Stimulated activated CD8-positive, alpha-beta memory T cell treated with anti-CD3 and anti-CD28 coated beads, Interleukin-15, amount 100 ng/mL, for 24 hours (primary cell): ENCODE measurements at places on chromosomes 11 and 22.

- peak; percentile 31 for DNase-seq
Observed at GRCh38 chr22:50016988-50017700, 4.6 kb upstream of the IL17REL start.

DNA sequence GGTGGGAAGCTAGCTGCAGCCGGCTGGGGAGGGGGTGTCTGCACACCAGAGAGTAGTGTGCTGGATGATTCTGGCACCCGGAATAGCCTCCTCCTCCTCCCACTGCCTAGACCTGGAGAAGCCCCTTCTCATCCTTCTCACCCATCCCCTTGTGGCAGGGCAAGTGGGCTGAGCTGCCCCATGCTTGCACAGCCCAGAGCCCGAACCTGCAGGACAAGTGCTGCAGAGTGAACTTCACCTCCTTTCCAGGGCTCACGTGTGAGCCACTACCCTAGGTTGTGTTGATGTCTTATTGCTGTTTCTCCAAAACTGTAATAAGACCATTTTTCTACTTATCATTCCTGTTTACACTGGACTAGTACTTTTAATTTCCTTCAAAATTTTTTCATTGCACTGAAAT lies 56.1 kb upstream of the GLYATL1B start:
- DNase-seq, result no peak

GRCh38 chr11:115739146-115739545 lies 234.9 kb upstream of the CADM1 start:
- DNase-seq, result no peak

GRCh38 chr11:43021466-43021865 lies 290.3 kb upstream of the API5 start:
- no peak for DNase-seq

- DNase-seq, result no peak
Observed at GRCh38 chr11:85310479-85310878, 316.7 kb downstream of the DLG2 start.

GRCh38 chr22:45731798-45732495 lies 60.3 kb downstream of the ATXN10 start:
- no peak for DNase-seq

DNA sequence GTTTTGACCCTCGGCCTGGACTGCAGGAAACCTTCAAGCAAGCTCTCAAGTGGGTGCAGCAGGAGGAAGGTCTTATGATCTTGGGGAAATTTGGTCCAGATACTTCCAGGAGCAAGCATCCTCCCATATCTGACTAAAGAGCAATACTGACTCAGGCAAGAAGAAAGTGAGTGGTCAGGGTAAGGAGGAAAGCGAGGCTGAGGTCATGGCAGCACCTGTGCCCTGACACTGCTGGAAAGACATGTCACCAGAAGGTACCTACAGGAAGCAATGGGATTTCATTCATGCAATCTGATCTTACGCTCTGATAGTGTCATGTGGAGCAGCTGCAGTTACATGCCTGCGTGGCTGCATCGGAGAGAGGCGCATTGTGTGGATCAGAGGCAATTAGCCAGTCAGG lies 6.5 kb upstream of the TOP3B start:
- no peak for DNase-seq

DNA sequence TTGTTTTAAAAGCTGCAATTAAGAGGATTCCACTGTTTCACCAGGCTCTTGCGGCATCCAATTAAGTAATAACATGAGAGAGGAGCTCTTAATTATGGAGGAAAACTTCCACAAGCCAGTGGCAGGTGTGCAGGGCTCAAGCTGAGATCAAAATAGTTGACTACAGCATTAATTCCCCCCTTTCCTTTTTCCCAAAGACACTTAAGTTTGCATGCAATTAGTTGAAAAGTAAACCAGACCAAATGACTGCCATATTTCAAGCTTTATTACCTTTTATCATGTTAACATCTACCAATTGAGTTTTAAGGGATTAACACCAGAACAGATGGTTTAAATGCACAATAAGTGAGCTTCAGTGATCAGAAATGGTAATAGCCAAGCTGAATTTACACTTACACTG lies 32.1 kb downstream of the FAM168A start:
- DNase-seq, result no peak

GRCh38 chr11:44767421-44767820 lies 40.7 kb downstream of the TSPAN18 start:
- DNase-seq, result no peak

DNA sequence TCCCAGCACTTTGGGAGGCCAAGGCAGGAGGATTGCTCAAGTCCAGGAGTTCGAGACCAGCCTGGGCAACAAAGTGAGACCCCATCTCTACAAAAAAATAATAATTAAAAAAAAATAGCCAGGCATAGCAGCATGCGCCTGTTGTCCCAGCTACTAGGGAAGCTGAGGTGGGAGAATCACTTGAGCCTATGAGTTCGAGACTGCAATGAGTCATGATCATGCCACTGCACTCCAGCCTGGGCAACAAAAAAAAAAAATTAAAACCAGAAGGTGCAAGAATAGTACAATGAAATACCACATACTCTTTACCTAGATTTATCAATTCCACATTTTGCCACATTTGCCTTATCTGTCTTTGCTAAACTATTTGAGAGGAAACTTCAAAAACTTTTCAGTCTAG lies 8.2 kb downstream of the DPF2 start:
- DNase-seq, result no peak

GRCh38 chr11:85723088-85723487 lies 37.1 kb upstream of the CCDC89 start:
- DNase-seq, result no peak

- no peak for DNase-seq
Observed at GRCh38 chr11:86623041-86623621, 49.3 kb downstream of the ME3 start.

- DNase-seq, result no peak
Observed at GRCh38 chr11:133228471-133229329, 303.6 kb downstream of the OPCML start.

- DNase-seq, result no peak
Observed at GRCh38 chr22:37940698-37941376, 12.6 kb downstream of the C22orf23 start.

DNA sequence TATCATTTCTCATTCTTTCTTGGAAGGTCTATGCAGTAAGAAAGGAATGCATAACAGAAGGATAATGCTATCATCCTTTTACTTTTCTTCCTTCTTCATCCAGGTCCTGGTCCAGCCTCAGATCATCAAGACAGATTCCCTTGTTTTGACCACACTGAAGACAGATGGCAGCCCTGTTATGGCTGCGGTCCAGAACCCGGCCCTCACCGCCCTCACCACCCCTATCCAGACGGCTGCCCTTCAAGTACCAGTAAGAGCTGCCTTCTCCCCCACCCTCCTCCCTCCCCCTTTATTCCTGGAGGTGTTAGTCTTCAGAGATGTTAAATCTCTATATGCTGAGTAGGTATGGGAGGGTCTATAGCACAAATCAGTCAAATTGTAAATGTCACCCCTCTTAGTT lies 37.9 kb downstream of the SREBF2 start:
- DNase-seq, result no peak

DNA sequence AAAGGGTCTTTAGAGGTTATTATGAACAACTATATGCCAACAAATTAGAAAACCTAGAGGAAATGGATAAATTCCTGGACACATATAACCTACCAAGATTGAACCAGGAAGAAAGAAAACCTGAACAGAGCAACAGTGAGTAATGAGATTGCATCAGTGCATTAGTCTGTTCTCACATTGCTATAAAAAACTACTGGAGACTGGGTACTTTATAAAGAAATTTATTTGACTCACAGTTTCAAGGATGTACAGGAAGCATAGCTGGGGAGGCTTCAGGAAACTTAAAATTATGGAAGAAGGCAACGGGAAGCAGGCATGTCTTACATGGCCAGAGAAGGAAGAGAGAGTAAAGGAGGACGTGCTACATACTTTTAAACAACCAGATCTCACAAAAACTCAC lies 70.8 kb upstream of the GNAZ start:
- no peak for DNase-seq

DNA sequence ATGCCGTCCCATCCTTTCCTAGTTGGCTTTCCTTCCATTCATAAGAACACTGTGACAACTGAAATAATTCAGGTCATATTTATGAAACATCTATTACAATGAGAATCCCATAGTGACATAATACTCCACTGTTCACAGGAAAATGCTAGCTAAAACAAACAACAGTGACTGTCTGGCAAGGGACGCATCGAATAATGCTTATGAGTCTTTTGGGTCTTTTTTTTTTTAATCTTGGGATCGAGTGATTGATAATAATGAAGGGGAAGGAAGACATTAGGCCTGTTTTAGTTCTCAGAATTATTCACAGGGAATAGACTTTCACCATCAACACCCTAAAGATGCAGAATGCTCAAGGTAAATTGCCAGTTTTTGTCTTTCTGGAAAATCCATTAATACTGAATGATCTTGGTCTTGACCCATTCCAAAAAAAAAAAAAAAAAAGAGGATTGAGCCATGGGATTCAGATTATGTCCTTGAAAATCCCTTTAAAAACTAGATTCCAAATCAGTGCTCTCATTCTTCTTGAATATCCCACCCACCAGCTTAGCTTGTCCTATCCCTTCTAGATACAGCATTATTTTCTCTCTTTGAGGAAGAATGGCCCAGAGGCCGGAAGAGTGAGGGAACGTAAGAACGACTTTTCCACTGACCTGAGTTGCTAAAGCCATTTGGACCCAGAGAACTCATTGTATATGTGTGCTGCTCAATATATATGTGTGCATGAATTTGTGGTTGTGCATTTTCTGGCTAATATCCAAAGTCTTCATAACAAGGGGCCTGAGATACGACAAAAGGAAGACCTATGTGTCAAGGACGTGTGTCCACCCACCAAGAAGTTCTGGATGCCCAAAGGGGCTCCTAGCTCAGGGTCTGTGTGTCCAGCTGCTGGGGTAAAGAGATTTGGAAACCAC lies 35.2 kb upstream of the CREB3L1 start:
- DNase-seq, result no peak

DNA sequence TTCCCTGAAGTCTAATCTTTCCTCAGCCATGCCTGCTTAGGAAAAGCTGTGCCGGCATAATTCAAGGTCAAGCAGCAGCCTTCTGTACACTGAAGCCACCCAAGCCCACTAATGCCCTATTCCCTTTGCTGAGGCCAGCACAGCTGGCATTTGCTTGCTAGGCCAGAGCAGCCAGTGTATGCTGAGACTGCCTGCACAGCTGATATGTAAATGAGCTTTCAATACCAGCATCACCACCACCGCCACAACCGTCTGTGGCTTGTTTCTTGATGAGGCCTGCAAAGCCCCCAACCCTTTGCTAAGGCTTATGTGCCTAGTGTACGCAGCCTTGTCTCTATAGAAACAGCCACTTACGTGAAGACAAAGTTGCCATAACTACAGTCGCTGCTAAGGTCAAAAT lies 56.3 kb upstream of the TNRC6B start:
- DNase-seq, result no peak

DNA sequence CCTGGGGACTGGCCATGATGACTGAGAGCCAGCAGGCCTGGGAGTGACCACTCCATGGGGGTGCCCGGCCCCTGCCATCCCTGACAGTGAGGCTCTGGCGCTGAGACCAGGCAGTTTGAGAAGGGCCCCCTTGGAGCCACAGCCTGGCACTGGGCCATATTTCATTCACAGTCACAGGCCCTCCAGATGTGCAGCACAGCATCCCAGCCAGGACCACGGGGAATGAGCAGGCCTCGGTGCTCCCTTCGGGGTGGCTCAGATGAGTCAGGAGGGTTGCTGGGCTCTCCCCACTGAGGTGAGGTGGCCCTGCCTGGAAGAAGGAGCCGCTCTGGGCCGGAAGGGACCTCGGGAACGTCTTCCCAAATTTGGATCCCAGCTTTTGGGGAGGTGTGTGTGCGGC lies 53.0 kb downstream of the GRAMD4 start:
- DNase-seq, result no peak

- no peak for DNase-seq
Observed at GRCh38 chr11:123719452-123719851, 22.0 kb downstream of the ZNF202 start.

DNA sequence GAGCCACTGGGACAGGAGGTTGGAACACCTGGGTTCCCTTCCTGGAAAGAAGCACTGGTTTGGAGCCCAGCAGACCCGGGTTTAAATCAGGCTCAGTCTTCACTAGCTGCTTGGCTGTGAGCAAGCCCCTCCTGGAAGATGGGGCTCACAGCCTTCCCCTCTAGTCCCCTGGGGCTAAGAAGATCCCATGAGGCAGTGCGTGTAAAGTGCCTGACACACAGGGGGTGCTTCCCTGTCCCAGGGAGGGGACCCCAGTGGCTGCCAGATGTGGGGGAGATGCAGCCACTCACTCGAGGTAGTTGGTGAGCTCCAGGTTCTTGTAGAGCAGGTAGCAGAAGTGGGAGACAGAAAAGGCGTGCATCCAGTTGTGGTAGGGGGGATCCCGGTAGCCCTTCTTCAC lies 93.2 kb downstream of the PDE2A start:
- no peak for DNase-seq

- DNase-seq, result no peak
Observed at GRCh38 chr11:10503221-10503620, 37.8 kb downstream of the RNF141 start.

DNA sequence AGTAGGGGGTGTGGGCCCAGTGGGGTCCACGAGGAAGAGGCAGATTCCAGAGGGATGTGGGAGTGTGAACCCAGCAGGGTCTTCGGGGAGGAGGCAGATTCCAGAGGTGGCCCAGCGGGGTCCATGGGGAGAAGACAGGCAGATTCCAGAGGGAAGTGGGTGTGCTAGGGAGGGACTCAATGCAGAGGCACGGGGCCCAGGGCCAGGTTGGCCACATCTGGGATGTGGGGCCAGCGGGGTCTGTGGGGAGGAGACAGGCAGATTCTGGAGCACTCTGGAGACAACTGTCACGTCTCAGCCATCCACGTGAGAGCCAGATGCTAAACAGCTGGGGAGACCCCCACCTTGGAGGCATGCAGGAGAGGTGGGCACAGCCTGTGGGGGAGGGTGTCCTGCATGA lies 582.6 kb downstream of the TBC1D22A start:
- DNase-seq, result no peak

DNA sequence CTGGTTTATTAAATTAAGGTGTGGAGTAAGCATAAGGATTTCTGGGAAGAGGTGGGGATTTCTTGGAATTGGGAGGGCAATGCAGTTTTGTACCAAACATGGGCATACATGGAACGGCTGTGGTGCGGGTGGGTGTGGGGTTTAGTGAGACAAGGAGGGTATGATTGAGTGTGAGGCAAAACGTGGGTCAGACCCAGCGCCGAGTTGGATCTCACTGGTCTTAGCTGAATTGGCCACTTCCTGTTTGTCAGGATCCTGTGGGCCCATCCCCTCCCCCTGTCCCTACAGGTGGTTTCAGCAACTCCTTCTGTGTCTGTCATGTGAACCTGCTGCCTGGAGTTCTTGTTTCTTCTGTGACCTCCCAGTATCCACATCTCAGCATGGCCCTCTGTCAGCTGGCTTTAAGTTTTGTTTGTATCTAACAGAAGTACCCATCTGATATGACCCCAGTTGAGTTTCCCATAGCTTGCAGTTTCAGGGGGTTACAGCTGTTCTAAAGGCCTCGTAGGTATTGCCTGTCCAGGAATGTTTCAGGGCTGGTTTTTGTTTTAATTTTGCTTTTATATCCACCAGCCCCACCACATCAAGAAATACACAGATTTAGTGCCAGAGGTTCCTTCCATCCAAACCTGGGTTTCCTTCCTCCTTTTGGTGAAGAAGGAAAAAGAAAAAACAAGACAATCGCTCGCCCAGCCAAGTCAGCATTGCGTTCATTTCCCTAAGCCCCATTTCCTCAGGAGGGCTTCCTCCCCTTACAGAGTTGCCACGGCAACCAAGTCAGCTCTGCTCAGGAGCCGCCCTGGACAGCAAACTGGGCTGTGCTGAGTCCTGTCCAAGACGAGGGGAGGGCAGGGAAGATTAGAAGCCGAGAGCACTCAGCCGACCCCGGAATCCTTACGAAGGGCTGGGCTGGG lies 6.0 kb downstream of the APOL1 start:
- no peak for DNase-seq
